ENCODE measurements at places on chromosomes 11 and 22.
A peak's percentile ranks its signal among the peaks of the same experiment; 100 is the strongest.

- DNase-seq: no peak
Observed at GRCh38 chr22:33504941-33505625, 415.2 kb downstream of the LARGE1 start.

GRCh38 chr11:32831221-32831620 is 1.5 kb downstream of the PRRG4 start:
- no peak for DNase-seq

GRCh38 chr22:50505776-50506610 is 1.5 kb downstream of the LMF2 start:
- DNase-seq: no peak

GRCh38 chr11:110000031-110000502 is 93.1 kb upstream of the ZC3H12C start:
- peak; percentile 70 for DNase-seq

All from GM10248 (cell line).